Stimulated activated CD4-positive, alpha-beta T cell treated with anti-CD3 and anti-CD28 coated beads, Interleukin-1b, Interleukin-23, amount 100 ng/mL, for 24 hours (primary cell): ENCODE measurements at places on chromosomes 1 and 21.

- DNase-seq, result no peak
Measured at GRCh38 chr1:50977575-50978143, 7.6 kb downstream of the CDKN2C start.

DNA sequence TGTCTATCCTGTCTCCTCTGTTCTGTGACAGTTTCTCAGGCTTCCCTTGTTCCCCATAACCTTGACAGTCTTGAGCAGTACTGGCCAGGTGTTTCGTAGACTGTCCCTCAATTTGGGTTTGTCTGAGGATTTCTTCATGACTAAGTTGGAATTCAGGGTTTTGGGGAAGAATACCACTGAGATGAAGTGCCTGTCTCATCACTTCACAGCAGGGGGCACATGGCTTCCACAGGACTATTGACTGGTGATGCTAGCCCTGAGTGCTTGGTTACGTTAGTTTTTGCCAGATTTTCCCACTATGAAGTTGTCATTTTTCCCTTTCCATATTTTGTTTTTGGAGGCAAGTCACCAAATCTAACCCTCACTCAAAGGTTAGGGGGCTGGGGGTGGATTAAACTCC, 45.7 kb downstream of the CDCP2 start:
- no peak for DNase-seq

GRCh38 chr1:8214501-8215173, 103.3 kb upstream of the SLC45A1 start:
- no peak for DNase-seq

DNA sequence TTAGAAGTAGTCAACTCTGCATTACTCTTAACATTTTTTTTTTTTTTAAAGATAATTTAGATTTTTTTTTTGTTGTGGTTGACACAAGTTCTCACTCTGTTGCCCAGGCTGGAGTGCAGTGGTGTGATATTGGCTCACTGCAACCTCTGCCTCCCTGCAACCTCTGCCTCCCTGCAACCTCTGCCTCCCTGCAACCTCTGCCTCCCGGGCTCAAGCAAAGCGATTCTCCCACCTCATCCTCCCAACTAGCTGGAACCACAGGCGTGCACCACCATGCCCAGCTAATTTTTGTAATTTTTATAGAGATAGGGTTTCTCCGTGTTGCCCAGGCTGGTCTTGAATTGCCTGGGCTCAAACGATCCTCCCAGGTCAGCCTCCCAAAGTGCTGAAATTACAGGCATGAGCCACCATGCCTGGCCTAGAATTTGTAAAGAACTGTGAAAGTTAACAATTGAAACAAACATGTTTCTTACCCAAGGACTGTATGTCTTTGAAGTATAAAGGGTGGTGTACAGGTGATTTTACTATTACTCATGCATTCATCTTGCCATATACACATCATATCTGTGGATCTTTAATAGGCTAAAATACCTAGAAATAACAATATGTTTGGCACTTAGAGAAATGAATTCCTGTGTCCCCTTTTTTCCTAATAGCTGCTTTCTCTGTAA, 114.7 kb downstream of the ATP5PO start:
- DNase-seq, result no peak

GRCh38 chr1:207893737-207894582, 17.0 kb downstream of the CD34 start:
- no peak for DNase-seq
